Suppressor macrophage (primary cell): ENCODE measurements at places on chromosomes 5 and 9.

- DNase-seq, result peak; percentile 60
Measured at GRCh38 chr9:92242260-92243136, 51.0 kb downstream of the IARS1 start.

- DNase-seq, result no peak
Measured at GRCh38 chr5:54761213-54761701, 224.1 kb downstream of the ESM1 start.

DNA sequence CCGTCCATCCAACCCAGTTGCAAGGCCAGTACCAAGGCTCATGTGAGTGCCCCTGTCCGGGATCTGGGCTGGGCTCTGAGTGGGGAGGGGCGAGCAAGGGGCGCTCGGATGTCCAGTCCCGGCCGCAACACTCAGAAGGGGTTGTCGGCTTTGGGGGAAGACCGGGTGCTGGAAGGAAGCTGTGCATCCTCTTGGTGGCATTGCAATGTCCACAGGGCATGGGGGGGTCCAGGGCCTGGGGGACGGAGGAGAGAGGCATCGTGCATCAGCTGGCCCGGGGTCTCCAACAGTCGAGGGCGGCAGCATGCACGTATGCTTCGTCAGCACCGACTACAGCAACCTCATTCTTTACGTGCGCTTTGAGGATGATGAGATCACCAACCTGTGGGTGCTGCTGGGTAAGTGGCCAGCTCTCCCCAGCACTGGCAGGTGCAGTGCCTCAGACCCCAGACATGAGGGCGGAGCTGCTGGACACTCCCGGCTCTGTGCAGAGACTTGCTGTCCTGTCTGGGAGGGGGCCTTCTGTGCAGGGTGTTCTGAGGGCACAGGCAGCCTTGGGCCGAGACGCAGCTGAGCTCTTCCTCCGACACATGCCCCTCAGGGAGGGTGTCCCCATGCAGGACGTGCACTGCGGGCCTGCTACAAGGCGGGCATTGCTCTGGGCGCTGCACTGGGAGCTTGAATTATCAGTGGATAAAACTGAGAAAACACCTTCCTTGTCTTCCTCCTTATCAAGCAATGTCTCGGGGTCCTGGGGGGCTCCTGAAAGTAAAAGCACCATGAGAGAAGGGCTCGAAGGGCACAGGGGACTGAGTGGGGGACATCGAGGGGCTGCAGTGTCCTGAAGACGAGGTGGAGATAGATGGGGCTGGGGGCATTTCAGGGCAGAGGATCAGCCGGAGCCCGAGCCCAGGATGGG, 22.5 kb downstream of the GLT6D1 start:
- DNase-seq, result no peak

DNA sequence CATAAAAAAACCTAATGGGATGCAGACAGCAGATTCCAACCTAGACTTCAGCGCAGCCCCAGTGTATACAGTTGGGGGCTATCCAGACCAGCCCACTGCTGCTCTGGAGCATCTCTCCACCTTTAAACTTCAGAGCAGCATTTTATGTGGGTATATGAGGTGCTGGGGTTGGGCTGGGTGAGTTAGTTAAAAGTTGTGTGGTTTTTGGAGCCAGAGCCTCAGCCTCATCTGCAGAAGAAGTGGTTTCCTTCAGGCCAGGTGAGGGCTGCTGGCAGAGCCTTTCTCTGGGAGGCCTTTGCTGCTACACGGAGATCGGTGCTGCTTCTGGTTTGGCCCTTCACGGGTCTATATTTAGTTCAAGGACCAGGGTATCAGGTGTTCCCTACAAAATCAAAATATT, 228.3 kb downstream of the PDZD2 start:
- DNase-seq, result no peak

GRCh38 chr9:36759141-36759540, 186.4 kb downstream of the MELK start:
- no peak for DNase-seq

- DNase-seq, result peak; percentile 32
Measured at GRCh38 chr5:91061946-91062562, 321.1 kb downstream of the ARRDC3 start.

DNA sequence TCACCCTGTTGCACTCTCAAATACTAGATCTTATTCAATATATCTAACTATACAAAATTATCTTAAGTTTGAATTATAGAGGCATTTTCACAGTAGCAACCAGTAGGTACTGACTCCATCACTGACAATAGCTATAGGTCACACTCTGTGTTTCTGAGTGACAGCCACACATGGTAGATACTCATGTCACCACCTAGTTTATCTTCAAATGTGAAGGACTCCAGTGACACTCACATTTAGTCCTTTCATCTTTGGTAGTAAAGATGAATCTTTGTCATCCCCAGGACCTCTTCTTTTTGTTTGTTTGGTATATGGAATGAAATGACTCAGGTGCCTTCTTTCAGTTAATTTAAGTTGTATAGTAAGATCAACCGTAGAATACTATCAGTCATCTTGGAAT, 102.5 kb upstream of the DHFR start:
- no peak for DNase-seq

DNA sequence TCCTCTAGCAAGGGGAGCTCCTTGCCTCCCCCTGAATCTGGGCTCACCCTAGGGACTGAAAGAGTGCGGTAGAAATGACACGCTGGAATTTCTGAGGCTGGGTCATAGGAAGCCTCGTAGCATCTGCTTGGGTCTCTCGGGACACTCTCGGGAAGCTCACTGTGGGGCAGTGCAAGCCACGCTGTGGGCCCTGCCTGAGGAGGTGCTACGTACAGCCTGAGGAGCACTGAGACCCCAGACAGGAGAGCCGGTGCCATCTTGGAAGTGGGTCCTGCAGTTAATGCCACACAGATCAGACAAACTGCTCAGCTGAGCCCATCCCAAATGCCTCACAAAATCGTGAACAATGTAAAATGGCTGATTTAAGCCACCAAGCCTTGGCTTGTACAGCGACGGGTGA, 1.8 kb downstream of the MRPL36 start:
- DNase-seq, result no peak

GRCh38 chr9:133276001-133276884, 1.2 kb upstream of the ABO start:
- no peak for DNase-seq

DNA sequence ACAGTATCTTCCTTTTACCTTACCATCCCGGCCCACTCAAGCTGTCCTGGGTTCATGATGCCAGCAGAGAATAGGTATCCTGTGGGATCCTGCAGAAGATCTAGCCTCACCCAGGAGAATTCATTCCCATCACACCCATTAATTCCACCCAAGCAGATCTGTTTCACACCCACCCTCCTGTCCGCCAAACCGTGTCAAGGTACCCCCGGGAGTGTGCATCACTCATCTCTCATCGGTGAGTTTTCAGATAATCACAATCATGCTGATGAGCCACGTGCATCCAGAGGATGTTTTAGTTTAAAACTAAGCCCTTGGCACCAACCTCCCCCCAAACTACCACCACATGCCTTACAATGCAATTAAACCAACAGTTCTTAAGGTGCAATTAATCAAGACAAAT, 18.8 kb downstream of the ANKH start:
- DNase-seq, result no peak

- DNase-seq, result peak; percentile 93
Measured at GRCh38 chr5:40486437-40487275, 193.1 kb upstream of the PTGER4 start.

- DNase-seq, result no peak
Measured at GRCh38 chr5:431711-432050, 11.3 kb upstream of the EXOC3 start.

- DNase-seq, result peak; percentile 70
Measured at GRCh38 chr9:107683566-107683965, 194.0 kb upstream of the KLF4 start.

- DNase-seq, result no peak
Measured at GRCh38 chr5:20832204-20833080, 844.4 kb upstream of the CDH18 start.

GRCh38 chr9:120099065-120099464, 480.9 kb downstream of the CDK5RAP2 start:
- no peak for DNase-seq

DNA sequence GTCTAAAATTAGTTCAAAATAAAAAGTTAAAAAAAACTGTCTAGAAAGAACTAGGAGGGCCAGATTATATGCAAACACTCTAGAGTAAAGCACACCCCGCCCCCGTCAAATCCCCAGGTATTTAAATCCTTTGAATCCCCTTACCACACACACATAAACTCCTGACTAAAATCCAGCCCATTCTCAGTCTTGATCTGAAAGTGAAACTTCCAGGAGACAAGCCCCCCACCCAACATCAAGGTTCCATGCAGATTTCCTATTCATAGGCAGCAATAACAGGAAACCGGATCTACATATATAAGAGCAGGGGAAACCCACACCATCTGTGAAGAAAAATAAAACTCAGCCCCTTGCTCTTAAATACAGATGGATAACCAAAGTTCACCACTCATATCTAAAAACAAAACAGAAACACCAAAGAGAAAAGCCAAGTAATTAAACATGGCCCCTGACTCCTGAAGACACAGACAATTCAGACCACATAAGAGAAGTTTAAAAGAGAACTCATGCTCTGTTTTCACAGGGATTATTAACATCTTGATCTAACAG, 42.3 kb downstream of the MARCHF3 start:
- no peak for DNase-seq

DNA sequence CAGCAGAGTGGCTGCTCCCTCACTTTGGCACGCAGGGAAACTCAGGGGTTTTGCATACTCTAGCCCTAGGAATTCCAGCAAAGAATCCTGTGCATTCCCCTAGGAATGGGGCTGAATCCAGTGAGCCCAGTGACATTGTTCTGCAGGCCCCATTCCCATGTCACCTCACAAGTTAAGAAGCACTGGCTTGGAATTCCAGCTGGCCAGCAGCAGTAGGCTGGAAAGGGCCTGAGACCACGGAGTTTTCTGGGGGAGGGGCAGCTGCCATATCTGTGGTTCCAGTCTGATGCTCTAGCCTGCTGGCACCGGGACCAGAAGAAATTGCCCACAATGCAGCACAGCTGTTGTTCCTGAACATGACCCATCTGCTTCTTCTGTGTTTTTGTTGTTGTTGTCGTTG, 217.6 kb upstream of the DMRTA1 start:
- DNase-seq, result no peak

- DNase-seq, result no peak
Measured at GRCh38 chr9:91562416-91562815, 138.8 kb upstream of the NFIL3 start.

DNA sequence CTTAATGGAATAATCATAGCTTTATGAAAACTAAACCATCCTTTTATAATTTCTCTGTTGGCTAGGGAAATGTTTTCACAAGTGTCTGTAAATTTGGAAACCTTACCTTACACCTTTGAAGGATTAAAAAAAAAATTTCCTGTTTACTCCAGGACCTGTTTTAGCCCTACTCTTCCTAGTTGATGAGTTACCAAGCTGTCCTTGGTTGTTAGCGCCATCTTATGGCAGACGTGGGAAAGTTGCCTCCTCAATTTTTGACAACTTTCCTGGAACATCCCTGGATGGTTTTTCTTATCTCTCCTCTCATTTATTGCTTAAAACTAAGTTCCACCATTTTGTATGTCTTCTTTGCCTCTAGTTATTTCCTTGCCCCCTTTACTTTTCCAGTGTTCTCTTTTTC, 25.7 kb downstream of the ZSWIM6 start:
- peak; percentile 19 for DNase-seq

GRCh38 chr5:35853631-35854030, 3.1 kb upstream of the IL7R start:
- peak; percentile 68 for DNase-seq

DNA sequence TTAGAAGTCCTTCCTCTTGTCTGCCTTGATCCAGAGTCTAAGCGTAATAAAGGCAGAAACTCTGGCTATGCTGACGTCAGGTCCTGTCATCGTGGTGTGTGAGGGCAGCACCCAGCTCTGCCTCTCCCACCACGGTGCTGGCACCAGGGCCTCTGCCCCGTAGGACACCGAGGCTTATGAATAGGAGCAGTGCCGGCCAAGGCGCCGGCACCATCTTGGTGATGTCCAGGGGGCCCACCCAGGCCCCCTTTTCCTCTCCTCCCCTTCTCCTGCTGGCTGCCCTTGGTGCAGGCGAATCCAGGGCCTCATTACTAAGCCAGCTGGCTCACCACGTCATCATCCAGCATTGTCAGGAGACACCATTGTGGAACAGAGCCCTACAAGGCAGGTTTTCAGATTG, 252.3 kb downstream of the FANCC start:
- DNase-seq, result no peak
